ENCODE measurements at places on chromosomes 2 and 18.

DNA sequence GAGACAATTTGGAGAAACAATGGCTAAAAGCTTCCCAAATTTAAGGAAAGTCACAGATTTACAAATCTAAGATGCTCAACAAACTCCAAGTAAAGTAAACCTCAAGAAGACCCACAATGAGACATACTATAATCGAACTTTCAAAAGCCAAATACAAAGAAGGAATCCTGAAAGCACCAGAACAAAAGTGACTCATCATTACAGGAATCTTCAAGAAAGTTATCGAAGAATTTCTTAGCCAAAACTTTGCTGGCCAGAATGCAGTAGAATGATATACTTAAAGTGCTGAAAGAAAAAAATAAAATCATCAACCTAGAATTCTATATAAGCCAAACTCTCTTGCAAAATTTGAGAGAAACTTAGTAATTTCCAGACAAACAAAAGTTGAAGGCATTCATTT lies 106.5 kb upstream of the TMEM200C start:
- no peak for DNase-seq

- DNase-seq = no peak
Observed at GRCh38 chr18:44915661-44916060, 235.0 kb downstream of the SETBP1 start.

DNA sequence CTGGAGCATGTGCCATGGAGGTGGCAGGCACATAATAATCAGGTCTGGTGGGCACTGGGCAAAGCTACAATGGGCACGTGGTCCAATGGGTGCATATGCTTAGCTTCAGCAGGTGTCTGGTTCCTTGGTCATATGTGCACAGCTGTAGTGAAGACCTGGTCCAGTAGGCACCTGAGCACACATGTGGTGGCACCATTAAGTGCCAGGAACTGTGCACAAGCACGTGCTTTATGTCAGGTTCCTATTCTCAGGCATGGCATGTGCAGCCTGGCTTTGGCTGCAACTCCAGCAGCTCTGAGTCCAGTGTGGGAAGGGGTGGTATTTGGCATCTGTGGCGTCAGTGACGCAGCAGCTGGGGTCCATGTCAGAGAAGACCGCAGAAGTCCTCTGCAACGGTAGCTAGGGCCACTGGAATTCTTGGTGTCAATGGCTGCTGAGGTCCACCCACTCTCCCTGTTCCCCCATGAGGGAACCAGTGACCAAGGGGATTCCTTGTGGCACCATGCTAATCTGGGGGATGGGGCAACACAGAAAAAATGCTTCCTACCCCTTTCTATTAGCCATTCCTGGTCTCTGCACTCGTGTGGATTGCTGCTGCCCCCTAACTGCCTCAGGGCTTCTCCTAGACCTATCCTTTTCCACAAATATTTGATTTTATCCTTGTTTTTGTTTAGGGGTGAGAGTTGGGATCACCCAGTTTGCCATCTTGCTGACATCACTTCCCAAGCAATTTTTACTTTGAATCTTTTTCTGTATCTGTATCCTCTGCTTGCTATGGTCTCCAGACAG lies 262.9 kb upstream of the MAP2 start:
- DNase-seq = no peak

- DNase-seq = no peak
Observed at GRCh38 chr18:59437851-59438569, 78.9 kb upstream of the LMAN1 start.

- DNase-seq = no peak
Observed at GRCh38 chr2:53286345-53286744, 481.3 kb upstream of the CHAC2 start.

DNA sequence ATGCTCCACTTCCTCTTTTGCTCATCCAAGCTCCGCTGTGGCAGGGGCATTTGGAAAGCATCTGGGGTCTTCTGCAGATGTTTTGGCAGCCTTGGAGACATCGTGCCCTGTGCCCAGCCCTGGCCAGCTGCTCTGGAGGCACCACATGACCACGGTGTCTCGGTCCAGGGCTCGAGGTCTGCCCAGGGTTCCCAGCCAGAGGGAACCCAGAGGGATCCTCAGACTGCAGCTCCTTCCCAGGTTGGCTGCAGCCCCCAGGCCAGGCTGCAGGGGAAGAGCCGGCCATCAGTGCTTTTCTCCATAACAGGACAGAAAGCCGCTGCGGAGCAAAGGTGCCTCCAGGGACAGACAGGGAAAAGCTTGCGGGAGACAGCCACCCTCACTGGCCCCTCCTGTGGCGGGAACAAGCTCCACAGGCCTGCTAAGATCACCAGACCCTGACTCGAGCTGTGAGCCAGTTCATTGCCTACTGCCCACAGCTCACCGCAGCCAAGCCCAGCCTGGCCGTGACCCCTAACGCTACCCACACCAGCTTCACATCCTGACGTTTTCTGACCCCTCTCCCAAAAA lies 74.7 kb downstream of the SMAD7 start:
- DNase-seq = no peak

- DNase-seq = no peak
Observed at GRCh38 chr2:86000938-86001312, 104.8 kb downstream of the POLR1A start.

DNA sequence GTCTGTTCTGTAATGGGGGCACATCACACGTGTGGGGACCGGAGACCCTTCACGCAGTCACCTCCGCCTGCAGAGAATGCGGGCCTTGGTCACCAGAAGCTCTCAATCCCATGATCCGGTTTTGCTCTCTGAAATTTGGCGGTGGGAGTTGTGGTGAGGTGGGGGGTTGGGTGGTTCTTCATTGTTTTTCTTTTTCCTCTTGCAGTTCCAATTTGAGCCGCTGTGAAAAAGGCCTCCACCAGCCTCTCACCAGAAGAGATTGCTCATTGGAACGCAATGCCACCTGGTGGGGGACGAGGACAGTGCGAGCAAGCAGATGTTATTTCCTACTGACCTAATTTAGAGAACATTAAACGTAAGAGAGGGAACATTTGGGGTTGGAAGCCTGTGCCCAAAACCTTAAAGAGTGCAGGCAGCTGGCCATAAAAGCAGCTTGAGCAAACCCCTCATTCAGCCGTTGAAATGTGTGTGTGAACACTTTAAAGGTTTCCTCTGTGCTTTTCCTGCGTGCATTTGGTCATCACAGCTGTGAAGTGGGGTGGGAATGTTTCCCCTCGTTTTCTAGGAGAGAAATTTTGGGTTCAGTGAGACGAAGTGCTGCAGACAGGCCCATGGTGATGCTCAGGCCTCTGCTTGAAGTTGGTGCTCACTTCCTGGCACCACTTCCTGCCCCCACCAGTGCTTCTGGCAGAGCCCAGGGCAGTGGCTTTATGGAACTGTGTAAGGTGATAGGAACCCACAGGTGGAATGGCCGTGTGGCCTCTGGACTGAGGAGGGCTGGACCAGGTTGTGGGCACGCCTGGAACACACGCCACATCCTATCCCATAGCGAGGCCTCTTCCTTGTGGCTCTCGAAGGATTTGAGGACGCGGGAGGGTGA lies 61.7 kb downstream of the ZCCHC2 start:
- DNase-seq = peak; percentile 89

DNA sequence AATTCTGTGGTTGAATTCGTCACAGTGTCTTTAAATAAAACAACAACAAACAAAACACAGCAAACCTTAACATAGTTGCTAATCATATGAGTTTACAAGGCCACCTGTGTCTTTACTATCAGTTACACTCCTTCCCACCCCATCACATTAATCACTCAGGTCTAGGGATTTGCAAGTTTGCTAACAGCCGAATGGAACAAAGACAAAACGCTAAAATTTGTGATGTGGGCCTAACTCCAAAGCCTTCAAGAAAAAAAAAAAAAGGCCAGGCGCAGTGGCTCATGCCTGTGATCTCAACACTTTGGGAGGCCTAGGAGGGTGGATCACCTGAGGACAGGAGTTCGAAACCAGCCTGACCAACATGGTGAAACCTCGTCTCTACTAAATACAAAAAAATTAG lies 566 bp upstream of the POLI start:
- no peak for DNase-seq

GRCh38 chr2:51158251-51158650 lies 126.3 kb upstream of the NRXN1 start:
- no peak for DNase-seq
